ENCODE measurements at places on chromosomes 2 and 18. TPM values are rescaled to one million over a fixed set of nuclear protein-coding genes. Genes with fewer than 3 reads are reported as not detected.

GRCh38 chr2:241574911-241575623 is 16.5 kb downstream of the BOK start:
- DNase-seq: peak; percentile 25

GRCh38 chr2:98693477-98693876 is 37.5 kb downstream of the MGAT4A start:
- DNase-seq: no peak

DNA sequence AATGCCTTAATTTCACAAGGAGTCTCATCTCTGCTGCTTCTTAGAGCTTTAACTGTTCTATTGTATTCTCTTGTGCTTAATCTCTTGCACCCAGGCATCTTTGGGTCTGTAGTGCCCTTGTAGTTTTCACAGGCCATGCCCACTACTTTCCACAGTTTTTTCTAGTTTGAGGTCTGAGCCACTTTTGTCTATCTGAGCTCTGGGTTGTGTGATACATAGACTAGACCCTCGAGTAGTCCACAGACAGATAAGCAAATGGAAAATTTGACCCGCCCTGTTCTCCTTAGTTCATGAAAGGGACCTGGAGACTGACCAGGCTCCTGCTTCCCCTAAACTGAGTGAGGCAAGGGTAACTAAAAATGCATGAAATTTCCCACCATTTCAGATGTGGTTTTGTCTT is 466.8 kb upstream of the ZEB2 start:
- DNase-seq: no peak

Gene KIDINS220
- total RNA-seq: 35.2 TPM

Gene MALT1
- total RNA-seq: 14.4 TPM

Gene ORC4
- 57.8 TPM for total RNA-seq

DNA sequence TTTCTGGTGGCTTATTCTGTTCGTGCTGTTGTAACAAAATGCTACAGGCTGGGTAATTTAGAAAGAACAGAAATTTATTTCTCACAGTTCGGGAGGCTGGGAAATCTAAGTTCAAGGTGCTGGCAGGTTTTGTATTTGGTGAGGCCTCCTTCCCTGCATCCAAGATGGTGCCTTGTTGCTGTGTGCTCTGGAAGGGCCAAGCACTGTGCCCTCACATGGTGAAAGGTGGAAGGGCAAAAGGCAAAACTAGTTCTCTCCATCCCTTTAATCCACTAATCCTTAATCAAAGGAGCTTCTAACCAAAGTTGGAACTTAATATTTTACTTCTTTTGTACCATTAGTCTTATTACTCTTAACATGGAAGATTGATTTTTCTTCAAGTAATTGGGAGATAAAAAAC is 7.4 kb downstream of the MRPL19 start:
- no peak for DNase-seq
